Left forelimb (tissue), 1 donor: ENCODE measurements at places on chromosomes 2 and 18.

GRCh38 chr2:7595206-7595605 is 678.0 kb downstream of the RNF144A start:
- DNase-seq, result no peak

- DNase-seq, result no peak
These were observed 131.0 kb downstream of the ALPK2 start for GRCh38 chr18:58497845-58498244.

GRCh38 chr18:37471637-37472036 is 94.0 kb downstream of the CELF4 start:
- no peak for DNase-seq

DNA sequence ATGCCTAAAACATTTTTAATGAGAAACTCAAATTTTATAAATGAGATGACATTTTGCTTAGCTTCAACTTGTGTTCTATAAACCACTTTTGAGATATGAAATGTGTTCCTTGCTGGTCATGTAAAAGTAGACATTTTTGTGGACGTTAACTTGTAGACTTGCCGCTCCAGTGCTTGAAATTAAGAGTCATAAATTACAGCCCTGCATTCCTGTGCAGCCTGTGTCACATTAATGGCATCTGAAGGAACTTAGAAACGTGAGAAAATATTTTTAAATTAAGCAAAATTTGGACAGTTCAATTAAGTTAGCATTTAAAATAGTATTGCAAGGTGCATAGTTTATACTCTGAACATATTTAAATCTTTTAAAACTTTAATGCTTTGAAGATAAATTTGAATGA is 98.3 kb upstream of the LDLRAD4 start:
- DNase-seq, result no peak

- no peak for DNase-seq
These were observed 36.9 kb downstream of the NAPG start for GRCh38 chr18:10562773-10563160.

GRCh38 chr2:17558053-17558452 is 17.6 kb downstream of the VSNL1 start:
- DNase-seq, result no peak

GRCh38 chr2:241635756-241636155 is 1.2 kb downstream of the THAP4 start:
- no peak for DNase-seq

DNA sequence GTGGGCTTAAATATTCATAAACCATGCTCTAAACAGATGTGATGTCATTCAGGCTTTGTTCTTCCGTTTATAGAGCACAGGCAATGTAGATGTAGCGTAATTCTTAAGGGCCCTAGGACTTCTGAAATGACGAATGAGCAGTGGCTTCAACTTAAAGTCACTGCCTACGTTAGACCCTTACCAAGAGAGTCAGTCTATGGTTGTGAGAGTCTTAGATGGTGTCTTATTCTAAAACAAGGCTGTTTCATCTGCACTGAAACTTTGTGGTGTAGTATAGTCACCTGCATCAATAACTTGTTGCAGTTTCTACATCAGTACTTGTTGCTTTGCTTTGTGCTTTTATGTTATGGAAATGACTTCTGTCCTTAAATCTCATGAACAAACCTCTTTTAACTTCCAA is 56.0 kb downstream of the PIK3C3 start:
- no peak for DNase-seq

DNA sequence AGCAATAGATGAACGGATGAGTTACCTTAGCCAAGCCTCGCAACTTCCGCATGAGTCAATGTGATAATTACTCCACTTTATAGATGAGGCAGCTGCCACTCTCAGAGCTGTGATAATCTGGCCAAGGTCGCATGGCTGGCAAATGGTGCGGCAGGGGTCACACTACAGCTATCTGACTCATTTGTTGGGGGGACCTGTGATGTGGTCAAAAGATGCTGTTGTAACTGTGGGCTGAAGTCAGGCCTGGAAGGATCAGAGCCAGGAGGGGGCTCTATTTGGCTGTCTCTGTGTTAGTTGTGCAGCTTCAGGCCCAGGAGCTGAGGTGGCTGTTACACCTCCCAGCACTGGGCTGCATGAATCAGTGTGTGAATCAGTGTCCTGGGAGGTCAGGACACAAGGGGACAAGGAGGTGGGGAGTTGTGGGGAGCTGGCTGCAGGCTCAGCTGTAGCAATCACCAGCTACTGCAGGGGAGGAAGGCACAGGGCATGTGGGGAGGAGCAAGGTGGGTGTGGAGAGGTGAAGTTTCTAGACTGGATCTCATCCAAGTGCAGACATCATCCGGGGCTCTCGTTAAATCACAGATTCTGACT is 33.1 kb downstream of the NGEF start:
- DNase-seq, result no peak

DNA sequence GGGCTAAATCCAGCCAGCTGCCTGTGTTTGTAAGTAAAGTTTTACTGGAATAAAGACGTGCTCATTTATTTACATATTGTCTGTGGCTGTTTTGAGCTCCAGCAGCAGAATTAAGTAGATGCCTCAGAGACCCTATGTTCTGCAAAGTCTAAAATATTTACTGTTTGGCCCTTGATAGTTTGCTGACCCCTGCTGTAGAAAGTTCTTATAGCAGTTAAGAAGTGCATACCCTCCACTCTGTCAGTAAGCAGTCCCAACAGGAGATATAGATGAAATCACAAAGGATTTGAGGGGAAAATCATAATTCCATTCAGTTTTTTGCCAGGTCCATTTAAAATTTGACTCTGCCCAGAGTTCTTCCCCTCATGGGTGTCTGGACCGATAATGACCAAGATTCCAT is 50.1 kb upstream of the ITM2C start:
- no peak for DNase-seq

DNA sequence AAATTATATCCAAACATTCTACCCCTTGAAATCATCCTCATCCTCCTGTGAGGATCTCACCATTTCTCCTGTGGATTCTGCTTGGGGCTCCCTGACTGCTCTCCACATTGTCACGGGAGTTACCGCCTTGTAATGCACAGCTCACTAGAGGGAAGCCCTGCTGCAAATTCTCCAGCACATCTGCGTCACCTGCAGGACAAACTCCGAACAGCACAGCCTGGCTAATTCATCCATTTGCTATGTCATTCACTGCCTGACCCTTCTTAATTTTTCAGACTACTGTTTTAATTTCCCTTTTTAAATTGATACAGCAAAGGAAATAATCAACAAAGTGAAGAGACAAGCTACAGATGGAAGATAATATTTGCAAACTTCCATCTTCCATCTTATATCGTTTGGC is 627.4 kb downstream of the FBXO15 start:
- DNase-seq, result no peak

- no peak for DNase-seq
These were observed 41.2 kb upstream of the NT5C1B start for GRCh38 chr2:18630541-18630940.

GRCh38 chr2:101912545-101912944 is 79.2 kb upstream of the IL1R2 start:
- no peak for DNase-seq

DNA sequence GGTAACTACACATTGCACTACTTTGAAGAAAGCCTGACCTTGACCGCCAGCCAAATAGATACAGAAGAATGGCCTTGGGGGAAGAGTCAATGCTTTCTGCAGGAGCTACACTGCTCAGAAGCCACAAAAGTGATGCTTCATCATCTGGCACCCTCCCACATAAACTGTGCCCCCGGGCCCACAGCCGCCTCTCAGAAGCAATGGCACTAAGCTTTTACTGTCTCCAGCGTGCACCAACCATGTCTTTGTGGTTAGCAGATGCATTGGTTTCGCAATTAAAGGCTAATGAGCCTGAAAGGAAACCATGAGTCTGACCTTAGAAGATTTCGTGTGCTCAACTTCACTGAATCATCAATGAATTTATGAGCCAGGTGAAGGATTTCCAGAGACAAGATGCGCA is 209.4 kb upstream of the TRIB2 start:
- DNase-seq, result no peak

- DNase-seq, result no peak
These were observed 25.4 kb downstream of the SH3BP4 start for GRCh38 chr2:234977228-234977679.

DNA sequence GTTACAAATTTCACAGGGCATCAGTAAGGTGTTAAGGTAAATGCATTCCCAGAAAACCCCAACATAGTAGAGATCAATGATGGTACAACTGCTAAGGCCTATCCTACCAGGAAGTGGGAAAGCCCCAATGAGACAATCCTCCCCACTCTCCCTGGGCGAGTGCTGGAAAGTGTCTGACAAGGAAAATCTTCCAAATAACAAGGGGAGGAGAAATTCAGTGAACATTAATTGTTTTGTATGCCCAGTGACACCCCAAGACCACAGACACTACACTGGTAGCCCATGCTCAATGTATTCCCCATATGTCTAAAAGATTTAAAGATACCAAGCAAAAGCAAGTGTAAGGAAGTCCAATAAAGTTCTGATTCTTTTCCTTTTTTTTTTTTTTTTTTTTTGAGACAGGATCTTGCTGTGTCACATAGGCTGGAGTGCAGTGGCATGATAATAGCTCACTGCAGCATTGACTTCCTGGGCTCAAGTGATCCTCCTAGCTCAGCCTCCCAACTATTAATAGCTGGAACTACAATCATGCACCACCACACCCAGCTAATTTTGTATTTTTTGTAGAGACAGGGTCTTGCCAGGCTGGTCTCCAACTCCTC is 24.7 kb downstream of the B4GALT6 start:
- DNase-seq, result no peak
